ENCODE measurements at places on chromosomes 2 and 18.
A peak's percentile ranks its signal among the peaks of the same experiment; 100 is the strongest.

GRCh38 chr2:238182362-238182761 is 21.1 kb downstream of the ILKAP start:
- no peak for DNase-seq

GRCh38 chr18:63138436-63139340 is 180.9 kb downstream of the BCL2 start:
- peak; percentile 34 for DNase-seq

DNA sequence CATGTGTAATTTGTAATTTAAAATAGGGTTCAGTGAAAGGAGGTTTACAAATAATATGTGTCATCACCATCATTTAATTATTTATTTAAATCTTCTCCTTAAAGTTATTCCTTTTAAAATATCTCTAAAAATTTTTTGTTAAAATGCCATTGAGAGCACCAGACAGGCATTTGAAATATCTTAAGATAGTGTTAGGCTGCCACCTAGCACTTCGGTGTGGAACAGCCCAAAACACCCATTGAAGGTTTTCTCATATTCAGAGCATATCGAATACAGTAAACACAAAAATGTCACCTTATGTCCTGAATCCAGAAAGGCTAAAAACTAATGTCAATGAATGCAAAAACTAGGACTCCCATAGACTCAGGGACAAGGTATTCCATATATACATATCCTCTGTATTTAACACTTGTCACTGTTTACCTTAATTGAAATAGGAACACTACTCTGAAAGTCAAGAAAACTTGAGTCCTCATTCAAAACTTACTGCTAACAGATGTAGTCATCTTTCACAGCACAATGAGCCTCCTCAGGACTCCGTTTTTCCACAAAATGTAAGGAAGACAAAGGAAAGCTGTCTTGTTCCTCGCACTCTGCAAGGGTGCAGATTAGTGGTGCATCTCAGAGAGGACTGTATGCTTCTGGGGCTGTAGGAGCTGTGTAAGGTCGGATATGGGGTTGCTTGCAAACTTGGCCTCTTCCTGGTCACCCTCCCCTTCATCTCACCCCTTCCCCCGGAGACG is 329.5 kb downstream of the PAX3 start:
- peak; percentile 36 for DNase-seq

DNA sequence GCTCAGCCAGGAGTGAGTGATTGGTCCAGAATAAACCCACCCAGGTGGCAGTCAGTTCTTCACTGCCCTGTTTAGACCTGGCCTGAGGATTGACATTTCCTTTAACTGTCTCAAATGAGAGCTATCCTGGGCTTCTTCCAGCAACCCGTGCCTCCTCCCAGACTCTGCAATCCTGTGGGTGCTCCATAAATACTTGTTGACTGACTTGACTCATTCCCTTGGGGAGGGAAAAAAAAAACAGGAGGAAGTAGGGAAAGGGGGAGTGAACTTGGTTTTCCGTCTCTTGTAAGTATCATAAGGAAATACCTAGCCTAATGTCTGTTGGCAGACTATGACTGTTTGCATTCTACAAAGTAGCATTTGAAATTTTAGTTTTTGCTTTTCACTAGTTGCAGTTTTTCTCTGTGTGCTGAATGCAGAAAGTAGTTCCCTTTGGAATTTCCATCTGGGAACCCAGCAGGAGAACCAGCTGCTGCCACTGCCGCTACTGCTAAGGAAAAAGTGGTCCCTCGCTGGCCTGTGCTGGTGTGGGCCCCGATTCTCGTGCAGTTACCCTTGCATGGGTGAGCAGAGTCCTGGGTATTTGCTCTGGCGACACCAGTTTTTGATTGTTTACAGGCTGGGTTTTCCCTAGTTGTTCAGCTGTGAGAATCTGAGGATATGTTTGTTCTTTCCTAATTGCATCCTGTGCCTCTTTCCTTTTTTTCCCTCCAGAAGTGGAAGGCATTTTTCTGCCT is 78.8 kb downstream of the TGOLN2 start:
- no peak for DNase-seq

DNA sequence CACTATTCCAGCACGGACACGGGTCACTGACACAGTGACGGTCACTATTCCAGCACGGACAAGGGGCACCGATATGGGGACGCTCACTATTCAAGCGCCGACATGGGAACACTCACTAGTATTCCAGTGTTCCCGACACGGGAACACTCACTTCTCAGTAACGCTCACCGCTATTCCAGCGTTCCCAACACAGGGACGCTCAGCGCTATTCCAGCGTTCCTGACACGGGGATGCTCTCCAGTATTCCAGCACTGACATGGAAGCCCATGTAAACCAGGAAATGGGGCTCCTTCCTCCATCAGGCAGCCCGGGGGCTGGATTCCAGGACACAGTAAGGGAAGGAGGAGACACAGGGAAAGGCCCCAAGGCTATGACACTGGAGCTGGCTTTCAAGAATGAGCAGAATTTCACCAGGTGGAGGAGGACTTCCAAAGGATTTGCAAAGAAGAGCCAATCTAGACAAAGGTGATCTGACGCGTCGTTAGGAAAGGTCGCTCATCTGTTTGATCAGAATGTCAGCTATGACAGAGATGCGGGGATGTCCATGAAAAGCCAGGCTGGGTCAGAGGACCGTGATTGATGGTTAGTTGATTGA is 196.1 kb downstream of the EIPR1 start:
- DNase-seq = no peak

DNA sequence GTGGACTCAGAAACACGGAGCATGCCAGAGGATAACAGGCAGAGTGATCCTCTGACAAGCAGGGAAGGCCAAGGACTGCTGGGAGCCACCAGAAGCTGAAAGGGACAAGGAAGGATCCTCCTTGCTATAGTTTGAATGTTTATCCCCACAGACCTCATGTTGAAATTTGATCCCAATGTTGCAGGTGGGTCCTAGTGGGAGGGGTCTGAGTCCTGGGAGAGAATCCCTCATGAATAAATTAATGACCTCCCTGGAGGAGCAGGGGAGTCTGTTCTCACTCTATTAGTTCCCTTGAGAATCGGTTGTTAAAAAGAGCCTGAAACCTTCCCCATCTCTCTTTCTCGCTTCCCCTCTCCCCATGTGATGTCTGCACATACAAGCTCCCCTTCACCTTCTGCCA is 124.4 kb downstream of the FBXO15 start:
- peak; percentile 18 for DNase-seq

DNA sequence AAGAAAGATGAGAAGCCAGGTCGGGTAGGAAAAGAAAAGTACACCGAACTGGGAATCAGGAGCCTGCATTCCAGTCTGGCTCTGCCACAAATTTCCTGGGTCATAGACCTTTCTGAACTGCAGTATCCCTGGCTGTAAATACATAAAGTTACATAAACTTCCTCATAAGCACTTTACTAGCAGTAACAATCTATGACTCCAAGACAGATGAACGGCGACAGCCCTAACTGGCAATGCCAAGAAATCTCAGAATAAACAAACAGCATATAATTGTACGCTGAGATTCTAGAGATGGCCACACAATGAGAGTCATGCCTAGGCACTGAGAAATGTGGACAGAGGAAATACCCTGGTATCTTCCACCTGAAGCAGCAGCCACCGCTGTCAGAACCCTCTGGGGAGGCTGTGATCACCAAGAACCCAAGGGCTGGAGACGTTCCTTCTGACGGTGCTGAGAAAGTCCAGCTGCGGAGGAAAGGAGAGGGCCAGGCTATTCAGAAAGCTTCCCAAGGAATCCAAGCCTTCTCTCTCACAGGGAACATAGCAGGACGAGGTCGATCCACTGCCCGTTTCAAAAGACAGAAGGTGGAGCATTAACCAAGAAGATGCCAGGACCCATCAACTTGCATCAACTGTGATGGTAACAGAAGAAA is 89.3 kb upstream of the SLC66A3 start:
- DNase-seq = no peak

DNA sequence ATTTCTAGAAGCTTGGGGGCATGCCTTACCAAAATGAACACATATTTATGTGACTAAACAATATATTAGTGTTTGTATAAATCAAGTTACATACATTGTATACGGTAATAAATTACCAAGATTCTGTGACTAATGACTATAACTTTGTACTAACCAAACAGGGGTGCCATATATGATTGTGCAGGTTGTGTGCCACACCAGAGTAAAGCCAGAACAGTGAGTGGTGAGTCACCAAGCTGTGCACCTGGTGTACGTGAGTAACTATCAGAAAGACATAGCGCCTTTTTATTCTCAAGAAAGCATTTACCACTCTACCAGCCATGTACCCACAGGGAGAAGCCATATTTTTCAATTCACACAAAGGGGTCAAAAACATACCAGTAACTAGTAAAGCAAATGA is 453.2 kb upstream of the PIK3C3 start:
- DNase-seq = no peak

GRCh38 chr2:74704216-74704615 is 50.2 kb downstream of the SEMA4F start:
- DNase-seq = no peak

- DNase-seq = no peak
Measured at GRCh38 chr2:151085181-151085611, 176.5 kb downstream of the RBM43 start.

GRCh38 chr2:15050483-15050882 is 418.0 kb downstream of the LRATD1 start:
- DNase-seq = no peak

DNA sequence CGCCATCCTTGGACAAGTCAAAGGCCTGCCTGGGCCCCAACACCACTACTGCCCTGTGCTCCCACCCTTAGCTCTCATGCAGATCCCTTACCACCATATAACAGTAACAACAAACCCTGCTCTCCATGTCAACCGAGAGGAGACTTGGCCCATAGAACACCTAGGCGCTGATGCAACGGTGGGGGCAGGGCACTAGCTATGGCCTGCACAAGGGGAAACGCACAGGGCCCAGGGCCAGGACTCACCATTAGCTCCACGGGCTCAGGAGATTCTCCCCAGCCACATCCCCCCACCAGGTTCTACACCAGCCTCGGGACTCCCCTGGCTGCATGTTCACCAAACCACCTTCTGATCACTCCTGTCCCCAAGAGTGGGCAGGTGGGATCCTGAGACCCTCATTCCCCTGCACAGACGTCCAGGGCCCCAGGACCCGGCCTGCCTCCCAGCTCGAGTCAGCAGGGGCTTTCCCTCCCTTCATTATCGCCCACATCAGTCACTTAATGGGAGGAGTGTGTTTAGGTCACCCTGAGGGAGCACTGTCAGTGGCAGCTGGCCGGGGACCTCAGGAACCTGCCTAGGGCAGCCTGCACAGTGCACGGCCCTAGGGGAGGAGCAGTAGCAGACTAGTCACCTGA is 29.3 kb downstream of the ANKMY1 start:
- no peak for DNase-seq

GRCh38 chr2:204335451-204336058 is 209.7 kb upstream of the PARD3B start:
- DNase-seq = no peak

DNA sequence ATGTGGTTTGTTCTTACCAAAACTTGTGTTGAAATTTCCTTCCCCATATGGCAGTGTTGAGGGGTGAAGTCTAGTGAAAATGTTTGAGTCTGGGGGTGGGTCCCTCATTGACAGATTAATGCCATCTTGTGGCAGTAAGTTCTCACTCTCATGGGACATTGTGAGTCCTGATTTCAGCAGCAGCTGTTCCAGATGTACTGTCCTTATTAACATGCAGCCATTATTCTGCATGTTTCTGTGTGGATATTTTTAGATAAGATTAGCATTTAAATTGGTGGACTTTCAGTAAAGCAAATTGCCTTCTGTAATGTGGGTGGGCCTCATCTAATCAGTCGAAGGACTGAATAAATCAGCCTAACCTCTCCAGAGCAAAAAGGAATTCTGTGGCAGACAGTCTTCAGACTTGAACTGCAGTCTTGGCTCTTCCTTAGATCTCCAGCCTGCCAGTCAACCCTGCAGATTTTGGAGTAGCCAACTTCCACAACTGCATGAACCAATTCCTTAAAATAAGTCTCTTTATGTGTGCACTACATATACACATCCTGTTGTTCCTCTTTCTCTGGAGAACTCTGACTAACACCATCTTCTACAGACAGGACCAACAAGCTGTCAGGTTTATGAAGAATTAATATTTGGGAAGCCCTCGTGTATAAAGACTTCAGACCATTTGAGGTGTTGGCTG is 138.7 kb upstream of the ZNF516 start:
- DNase-seq = no peak

- DNase-seq = no peak
Measured at GRCh38 chr18:54829856-54830255, 1.6 kb downstream of the RAB27B start.

- no peak for DNase-seq
Measured at GRCh38 chr2:71070294-71071093, 2.0 kb downstream of the NAGK start.

DNA sequence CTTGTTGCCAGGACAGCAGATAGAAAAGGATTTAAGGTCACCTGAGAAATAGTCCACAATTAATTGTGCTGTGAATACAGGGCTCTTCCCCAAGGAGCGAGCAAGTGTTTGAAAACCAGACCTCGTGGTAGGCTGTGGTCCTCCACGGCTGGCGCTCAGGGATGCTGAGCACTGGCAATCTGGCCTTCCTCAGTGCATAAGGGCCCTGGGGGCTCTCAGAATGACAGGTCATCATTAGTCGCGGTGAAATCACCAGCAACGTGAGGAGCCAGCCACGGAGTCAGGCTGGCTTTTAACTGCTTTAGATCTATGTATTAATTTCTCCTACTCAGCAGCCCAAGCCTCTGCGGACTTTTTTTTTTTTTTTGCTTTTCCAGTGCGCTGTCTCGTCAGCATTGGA is 148.5 kb downstream of the FHOD3 start:
- no peak for DNase-seq

DNA sequence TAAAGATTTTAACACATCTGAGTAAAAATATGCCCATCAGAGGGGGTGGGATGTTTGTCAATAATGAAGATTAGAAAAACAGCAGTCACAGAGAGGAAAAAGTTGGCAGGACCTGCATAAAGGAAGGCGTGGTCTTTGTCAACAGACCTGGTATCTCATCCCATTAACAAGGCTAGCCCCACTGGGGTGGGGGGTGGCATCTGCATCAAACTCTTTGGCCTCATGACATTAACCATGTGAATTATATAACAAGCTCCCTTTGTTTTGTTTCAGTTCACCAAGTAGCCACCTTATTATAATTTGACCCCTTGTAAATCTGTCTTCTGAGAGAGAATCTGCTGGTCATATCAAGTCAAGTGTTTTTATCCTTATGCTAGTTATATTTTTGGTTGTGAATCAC is 28.8 kb downstream of the NEMP2 start:
- DNase-seq = no peak

- no peak for DNase-seq
Measured at GRCh38 chr2:2806711-2807110, 475.6 kb upstream of the MYT1L start.

All from left kidney (tissue), 8 donors.